Calu3 (cell line): ENCODE measurements at places on chromosomes 1 and 21. TPM values are rescaled to one million over a fixed set of nuclear protein-coding genes. Genes with fewer than 3 reads are reported as not detected.
A peak's percentile ranks its signal among the peaks of the same experiment; 100 is the strongest.

DNA sequence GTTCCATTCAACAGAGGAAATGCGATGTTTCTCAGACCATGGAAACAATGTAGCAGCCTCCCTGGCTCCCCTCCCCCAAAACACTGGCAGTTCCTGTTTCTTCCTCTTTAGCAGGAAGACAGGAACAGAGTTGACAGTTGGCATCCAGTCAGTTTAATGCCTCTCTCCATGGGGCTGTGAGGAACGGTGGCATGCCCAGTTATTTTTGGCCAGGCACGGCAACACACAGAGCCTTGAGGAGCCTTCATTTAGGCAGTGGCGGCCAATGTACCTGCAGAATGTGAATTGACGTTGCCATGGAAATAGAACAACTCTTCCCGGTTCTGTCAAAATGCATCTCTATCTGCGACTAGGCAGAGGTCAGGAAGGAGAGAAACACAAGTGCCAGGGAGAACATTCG, 330.6 kb downstream of the DSCAM start:
- no peak overlapping the region for H3K4me3 ChIP-seq
- no peaks in the 10 kb centered on the region for H3K36me3 ChIP-seq
- H3K4me1 ChIP-seq, result no peaks in the 10 kb centered on the region
- no peaks in the 10 kb centered on the region for H3K27me3 ChIP-seq
- no peak overlapping the region for H3K27ac ChIP-seq

- H3K4me3 ChIP-seq, result no peak overlapping the region
- H3K36me3 ChIP-seq, result peaks cover 12% of the 10 kb centered on the region
- H3K27ac ChIP-seq, result no peak overlapping the region
- H3K27me3 ChIP-seq, result no peaks in the 10 kb centered on the region
Observed at GRCh38 chr1:27979151-27979858, 19.5 kb downstream of the XKR8 start.

The PER3 gene
- 3.7 and 3.8 TPM in 2 replicates for total RNA-seq

DNA sequence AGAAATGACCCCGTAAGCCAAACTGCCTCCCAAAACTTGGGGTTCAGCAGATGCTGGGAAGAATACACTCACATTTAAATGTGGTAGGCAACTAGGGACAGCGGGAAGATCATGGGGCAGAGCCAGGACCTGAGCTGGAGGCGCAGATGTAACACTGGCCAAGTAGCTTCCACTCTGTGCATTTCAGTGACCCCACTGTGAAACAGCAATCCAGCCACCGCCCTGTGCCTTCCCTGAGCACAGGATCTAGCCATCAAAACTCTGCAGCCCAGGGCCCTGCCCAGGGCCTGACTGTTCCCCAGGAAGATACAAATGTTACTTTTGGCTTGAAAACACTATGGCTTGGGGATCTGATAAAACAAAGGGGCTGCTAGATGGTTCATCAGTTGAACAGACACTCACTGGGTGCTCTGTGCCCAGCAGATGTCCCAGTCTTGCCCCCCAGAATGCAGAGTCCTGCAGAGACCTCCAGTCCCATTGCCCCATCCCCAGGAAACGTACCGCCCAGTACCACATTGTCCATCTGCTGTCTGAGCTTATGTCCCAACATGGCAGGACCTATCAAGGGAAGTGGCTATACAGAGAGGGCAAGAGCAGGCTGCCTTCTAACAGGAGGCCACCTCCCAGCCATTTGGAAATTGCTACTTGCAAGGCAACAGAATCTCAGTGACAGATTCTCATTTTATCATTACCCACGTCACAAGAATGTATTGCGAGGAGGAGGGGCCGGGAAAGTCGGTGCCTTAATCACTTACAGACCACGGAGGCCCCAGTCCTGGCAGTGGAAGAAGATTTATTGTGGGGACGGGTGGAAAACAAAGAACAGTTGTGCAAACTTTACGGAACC, 124.0 kb downstream of the DMRTB1 start:
- no peaks in the 10 kb centered on the region for H3K4me1 ChIP-seq
- H3K36me3 ChIP-seq, result no peaks in the 10 kb centered on the region
- H3K4me3 ChIP-seq, result no peak overlapping the region
- no peak overlapping the region for H3K27ac ChIP-seq

DNA sequence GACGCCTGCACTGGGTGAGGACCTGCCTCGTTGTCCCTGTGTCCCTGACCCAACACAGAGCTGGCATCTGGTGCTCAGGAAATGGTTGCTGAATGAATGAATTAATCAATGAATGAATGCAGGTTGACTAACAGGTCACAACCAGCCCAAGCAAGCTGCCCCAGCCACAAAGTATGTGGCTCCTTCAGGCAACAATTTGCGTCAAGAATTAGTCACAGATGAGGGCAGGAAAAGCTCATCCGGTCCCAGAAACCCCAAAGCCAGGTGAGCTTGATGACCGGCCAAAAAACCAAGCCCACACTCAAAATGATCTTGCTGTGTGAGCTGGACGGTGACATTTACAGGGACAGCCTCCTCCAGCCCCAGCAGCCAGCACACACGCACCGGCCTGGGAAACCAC, 40.6 kb upstream of the GPR153 start:
- H3K4me1 ChIP-seq, result peaks cover 21% of the 10 kb centered on the region
- no peak for DNase-seq
- H3K36me3 ChIP-seq, result no peaks in the 10 kb centered on the region
- H3K27ac ChIP-seq, result no peak overlapping the region
- no peak overlapping the region for H3K4me3 ChIP-seq
- H3K27me3 ChIP-seq, result no peaks in the 10 kb centered on the region

DNA sequence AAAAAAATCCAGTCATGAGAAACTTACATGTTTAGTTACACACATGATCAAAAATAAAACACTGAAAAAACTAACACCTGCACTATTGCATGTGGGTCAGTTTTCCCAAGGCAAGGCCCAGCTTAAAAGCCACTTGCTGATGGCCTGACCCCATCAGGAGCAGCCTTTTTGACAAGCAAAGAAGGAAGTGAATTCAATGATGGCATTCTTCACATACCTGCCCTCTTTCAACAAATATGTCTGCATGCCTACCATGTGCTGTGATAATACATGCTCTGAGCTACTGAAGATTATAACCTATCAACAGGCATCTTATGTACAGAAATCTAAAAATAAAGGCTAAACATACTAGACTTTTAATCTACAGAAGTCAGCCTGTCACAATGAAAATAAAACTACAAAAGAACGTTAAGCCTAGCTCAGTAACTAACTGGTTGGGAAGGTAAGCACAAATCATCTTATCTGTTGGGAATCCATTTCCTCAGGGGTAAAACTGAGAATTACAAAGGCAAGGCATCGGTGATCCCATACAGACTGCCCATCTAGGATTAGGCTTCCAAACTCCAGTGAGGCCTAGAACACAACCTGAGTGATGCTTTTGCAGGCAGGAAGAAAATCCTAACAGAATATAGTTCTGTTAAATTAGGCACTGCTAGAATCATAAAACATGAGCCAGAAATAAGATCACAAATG, 14.5 kb downstream of the SORT1 start:
- no peak overlapping the region for H3K27ac ChIP-seq
- H3K4me3 ChIP-seq, result no peak overlapping the region
- no peaks in the 10 kb centered on the region for H3K27me3 ChIP-seq

The GLRX2 gene
- 25.7 and 27.4 TPM in 2 replicates for total RNA-seq

GRCh38 chr1:87949711-87950110, 621.0 kb downstream of the LMO4 start:
- H3K27ac ChIP-seq, result no peak overlapping the region
- H3K27me3 ChIP-seq, result no peaks in the 10 kb centered on the region
- H3K4me1 ChIP-seq, result peaks cover 16% of the 10 kb centered on the region
- no peaks in the 10 kb centered on the region for H3K36me3 ChIP-seq
- H3K4me3 ChIP-seq, result no peak overlapping the region

DNA sequence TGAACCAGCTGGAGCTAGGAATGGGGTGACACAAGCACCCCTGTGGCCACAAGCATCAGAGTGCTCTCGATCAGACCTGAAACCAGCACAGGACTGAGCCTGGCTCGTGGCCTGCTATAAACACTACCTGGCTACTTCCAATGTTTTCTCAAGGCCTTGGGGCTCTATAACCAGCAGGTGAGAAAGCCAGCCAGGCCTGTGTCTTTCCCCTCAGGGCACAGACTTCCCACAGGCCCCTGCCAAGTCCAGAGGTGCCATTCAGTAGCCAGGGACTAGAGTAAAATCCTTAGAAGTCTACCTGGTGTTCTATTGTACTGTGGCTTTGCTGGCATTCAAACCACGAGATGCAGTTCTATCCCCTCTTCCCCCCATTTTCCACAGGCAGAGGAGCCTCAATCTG, 22.6 kb downstream of the OR2G3 start:
- no peaks in the 10 kb centered on the region for H3K4me1 ChIP-seq
- no peak overlapping the region for H3K27ac ChIP-seq
- H3K27me3 ChIP-seq, result no peaks in the 10 kb centered on the region
- H3K36me3 ChIP-seq, result no peaks in the 10 kb centered on the region

DNA sequence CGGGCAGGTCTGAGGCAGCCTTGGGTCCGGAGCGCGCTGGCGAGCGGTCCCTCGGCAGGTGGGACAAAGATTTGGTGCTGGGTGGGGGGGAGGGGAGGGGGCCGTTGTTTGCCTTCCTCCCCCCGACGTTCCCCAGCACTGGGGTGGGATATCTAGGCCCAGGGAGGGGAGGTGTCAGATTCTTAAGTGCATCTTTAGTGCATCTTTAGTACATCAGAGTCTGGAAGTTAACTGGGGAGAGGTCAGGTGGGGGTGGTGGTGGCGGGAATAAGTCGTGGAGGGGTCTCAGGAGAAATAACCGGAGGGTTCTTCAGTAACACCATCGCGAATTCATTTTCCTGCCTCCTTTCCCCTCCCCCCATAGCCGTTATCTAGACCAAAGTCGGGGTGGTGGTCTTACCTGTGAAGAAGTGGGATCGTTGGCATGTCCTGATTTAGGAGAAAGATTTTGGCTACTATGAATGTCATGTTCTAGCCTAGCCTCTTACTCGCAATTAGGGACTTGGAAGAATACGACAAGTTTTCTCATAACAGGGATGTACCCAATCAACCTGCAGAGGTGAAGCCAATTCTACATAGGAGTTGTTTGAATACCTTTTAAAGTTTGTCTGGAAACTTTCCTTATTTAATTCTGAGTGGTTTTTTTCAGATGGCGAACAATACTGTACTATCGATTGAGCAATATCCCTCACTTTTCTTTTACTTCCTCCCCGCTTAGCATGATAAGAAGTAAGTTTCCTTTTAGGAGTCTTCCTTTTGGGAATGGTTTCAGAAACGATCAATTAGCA, 886 bp downstream of the ZMYM4 start:
- DNase-seq, result peak; percentile 9
- peak overlapping the region; percentile 73 for H3K4me3 ChIP-seq
- H3K27me3 ChIP-seq, result no peaks in the 10 kb centered on the region
- peaks cover 30% of the 10 kb centered on the region for H3K4me1 ChIP-seq
- H3K36me3 ChIP-seq, result peaks cover 34% of the 10 kb centered on the region
- H3K27ac ChIP-seq, result peak overlapping the region; percentile 91

DNA sequence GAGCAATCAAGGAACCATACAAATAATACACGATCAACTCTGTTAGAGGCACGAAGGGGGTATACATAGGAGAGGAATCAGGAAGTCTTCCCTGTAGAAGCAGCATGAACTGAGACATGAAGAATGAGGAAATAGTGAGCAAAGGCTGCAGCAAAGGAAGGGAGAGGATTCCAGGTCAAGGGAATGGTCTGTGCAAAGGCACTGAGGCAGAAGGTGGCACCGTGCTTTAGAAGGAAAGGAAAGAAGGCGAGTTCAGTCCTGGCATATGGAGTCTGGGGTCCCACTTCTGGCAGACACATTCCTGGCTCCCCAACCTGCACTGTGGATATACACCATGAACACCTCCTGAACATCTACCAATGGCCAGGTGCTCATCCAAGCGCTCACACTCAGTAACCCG, 56.1 kb downstream of the GLIS1 start:
- H3K27ac ChIP-seq, result no peak overlapping the region
- peaks cover 5% of the 10 kb centered on the region for H3K36me3 ChIP-seq
- no peak overlapping the region for H3K4me3 ChIP-seq

DNA sequence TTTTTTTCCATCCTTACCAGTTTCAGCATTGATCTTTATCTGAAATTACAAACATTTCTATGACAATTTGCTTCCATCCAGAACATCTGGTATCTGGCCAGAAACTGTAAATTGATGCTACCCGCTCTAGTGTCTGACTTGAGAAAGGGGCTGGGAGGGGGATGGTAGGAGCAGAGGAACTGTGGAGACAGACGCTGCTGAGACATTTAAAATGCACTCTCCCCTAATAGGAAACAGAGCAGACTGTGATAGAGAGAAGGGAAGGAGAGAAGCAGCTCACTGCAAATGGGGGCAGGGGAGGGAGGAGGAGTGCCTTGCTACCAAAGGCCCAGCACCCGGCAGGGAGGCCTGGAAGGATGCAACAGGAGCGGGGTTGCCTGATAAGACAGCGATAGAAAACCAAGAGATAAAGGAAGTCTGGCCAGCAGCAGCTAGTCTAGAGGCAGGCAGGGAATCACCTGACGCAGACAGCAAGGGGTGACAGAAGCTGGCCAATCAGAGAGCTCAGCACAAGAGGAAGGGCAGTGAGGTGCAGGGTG, 195.5 kb upstream of the NFIA start:
- H3K27me3 ChIP-seq, result peaks cover 45% of the 10 kb centered on the region
- H3K27ac ChIP-seq, result no peak overlapping the region
- no peak for DNase-seq
- no peak overlapping the region for H3K4me3 ChIP-seq
- no peaks in the 10 kb centered on the region for H3K36me3 ChIP-seq

DNA sequence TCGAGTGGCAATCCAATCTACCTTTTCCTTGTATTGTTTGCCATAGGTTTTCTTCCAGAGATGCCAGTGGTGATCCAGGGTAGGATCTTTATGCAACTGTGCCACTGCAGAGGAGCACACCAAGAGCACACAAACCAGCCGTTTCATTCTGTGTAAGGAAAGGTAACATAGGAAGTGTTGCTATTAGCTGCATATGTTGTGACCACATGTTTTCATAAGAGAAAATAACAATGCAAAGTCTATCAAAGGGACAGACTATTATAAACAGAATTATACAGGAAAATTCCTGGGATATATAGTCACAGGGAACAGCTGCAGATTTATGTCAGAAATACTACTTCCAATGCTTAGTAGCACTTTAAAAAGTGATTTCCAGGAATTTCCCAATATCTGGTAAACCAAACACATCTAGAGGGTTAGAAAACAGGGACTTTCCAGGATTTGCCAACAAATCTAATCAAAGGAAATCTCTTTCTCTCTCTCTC, 919 bp downstream of the CTSS start:
- H3K4me1 ChIP-seq, result peaks cover 34% of the 10 kb centered on the region
- H3K36me3 ChIP-seq, result peaks cover 22% of the 10 kb centered on the region
- no peaks in the 10 kb centered on the region for H3K27me3 ChIP-seq
- DNase-seq, result peak; percentile 12
- H3K27ac ChIP-seq, result peak overlapping the region; percentile 98

DNA sequence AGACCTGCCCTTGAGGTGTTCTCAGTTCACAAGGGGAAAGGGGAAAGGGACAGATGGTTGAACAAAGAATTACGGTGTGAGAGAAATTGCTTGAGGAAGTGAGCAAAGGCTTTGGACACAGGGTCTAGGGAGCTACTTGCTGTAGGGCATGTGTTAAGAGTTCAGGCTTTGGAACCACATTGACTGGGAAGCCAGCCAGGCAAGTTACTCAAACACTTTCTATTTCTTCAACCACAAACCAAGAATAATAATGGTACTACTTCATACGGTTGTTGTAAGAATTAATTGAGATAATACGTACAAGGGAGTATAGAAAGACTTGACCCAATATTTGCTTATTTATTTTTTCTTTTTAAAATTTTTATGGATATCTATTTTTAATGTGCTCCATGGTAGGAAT, 26.6 kb downstream of the AK4 start:
- H3K4me1 ChIP-seq, result peaks cover 81% of the 10 kb centered on the region
- H3K4me3 ChIP-seq, result peak overlapping the region; percentile 54
- peak overlapping the region; percentile 88 for H3K27ac ChIP-seq

- DNase-seq, result no peak
- H3K4me3 ChIP-seq, result no peak overlapping the region
- no peak overlapping the region for H3K27ac ChIP-seq
- no peaks in the 10 kb centered on the region for H3K36me3 ChIP-seq
- peaks cover 7% of the 10 kb centered on the region for H3K4me1 ChIP-seq
Observed at GRCh38 chr1:84409888-84410287, 11.6 kb downstream of the DNASE2B start.

The DMBX1 gene
- total RNA-seq, result 0.88 and 2.3 TPM in 2 replicates
